Activated T-cell treated with anti-CD3 and anti-CD28 coated beads, Interleukin-2, amount 50 U/mL, for 1 hour (primary cell): ENCODE measurements at places on chromosomes 6 and 20.
A peak's percentile ranks its signal among the peaks of the same experiment; 100 is the strongest.

GRCh38 chr20:58941471-58941870, 39.6 kb upstream of the NELFCD start:
- DNase-seq, result no peak

DNA sequence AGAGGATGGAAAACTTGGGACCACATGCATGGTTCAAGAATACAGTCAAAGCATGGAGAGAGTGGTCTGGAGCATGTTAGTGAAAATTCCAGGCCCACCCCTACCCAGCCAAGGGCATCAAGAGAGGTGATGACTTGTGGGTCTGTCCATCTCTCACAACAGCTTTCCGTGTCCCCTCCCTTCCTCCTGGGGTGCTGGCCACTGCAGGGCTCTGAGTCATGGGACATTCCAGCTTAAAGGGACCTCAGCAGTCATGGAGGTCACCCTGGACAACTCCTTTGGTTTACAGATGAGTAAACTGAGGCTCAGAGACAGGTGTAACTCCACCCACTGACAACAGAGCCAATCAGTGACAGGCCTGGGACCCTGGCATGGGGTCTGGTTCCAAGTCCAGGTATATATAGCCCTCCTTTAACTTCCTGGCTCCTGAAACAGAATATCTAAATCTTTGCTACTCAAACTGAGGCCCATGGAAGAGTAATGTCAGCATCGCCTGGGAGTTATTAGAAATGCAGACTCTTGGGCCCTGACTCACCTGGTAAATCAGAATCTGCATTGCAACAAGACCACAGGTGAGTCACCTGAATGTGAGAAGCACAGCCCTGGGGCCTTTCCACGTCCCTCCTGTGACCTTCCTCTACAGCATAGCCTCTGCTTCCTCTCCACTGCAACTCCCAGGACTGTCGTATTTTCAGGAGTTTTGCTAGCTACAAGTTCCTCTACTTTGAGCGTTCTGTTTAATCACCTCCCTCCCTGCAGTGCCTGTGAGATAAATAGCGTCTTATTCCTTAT, 170.2 kb downstream of the ZDHHC14 start:
- no peak for DNase-seq

DNA sequence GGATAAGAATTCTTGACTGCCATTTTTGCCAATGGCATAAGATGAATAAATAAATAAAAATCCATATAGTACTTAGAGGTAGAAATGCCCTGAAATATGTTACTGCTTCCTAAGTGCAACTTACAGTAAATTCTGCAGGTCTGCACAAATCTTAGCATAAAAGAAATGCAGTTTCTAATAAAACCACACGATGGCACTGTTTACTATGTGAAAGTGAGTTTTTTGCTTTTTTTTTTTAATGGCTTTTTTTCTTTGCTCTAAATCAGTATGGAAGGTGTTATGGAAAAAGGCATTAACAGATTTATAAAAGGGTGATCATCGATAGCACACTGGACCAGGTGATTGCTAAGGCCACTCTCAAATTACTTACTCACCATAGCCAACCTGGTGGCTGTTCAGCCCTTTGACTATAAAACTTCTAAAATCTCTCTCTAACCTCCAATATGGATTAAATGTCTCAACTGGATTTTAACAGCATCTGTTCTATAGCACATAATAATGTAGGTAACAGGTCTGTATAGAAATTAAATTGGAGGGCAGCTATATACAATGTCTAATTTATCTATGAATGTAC, 45.8 kb downstream of the AHI1 start:
- DNase-seq, result no peak

DNA sequence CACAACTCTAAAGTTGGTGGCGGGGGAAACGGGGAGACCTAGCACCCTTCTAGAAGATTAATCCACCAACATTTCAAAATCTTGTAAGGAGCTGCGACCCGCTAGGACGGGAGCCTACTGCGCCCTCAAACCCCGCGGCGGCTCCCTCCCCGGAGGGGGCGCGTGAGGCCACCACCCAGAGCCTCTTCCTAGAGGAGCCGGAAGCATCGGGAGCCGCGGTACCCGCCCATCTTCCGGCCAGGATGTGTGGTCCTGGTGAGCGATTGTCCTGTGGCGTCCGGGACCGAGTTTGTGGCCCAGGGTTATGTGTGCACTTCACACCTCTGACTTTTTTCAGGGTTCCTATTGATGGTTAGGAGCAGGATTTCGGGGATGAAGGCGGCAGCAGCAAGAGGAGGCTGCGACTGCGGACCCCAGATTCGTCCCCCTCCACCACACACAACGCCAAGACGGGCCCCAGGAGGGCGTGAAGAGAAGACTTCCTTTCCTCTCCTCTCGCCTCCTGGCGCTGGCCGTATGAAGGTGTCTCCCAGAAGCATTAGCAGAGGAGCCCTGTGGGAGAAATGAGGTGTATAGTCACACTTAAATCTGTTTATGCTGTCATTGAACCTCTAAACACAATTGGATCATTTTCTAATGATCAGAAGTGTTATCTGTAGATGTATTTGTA, 10.7 kb downstream of the ZNF165 start:
- no peak for DNase-seq

DNA sequence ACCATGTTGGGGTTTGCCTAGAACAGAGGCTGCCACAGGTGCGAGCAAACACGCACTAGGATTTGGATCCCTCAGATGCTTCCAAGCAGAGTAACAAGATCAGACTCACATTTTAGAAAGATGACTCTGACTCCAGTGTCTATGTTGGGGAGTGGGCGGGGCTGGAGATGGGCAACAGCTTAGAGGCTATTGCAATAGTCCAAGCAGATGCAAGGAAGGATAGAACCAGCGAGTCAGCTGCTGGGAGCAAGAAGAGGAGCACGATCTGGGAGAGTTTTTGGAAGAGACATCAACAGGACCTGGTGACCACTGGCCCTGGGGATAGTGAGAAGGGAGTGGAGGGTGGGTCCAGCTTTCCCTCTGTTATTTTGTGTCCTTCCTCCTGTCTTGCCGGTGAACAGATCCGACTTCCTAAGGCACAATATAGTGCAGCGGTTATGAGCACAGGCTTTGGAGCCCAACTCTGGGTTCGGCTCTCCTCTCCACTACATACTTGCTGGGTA, 52.7 kb downstream of the FGD2 start:
- no peak for DNase-seq

DNA sequence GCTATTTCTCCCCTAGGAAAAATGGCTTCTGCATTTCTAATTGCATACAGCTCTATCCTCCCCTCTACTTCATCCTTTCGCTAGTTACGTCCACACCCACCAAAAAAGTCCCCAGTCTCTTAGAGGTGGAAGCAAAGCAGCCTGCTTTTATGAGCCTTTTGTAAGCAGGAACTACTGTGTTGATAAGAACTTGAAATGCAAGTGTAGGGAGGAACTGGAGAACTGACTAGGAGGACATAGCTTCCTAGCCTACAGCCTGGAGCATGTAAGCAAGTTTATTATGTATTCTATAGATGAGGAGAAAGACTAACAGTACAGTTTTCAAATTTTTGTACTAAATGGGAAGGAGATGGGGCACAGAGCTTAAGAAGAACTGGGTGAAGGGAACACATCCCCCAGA, 10.3 kb downstream of the ARHGAP18 start:
- no peak for DNase-seq

DNA sequence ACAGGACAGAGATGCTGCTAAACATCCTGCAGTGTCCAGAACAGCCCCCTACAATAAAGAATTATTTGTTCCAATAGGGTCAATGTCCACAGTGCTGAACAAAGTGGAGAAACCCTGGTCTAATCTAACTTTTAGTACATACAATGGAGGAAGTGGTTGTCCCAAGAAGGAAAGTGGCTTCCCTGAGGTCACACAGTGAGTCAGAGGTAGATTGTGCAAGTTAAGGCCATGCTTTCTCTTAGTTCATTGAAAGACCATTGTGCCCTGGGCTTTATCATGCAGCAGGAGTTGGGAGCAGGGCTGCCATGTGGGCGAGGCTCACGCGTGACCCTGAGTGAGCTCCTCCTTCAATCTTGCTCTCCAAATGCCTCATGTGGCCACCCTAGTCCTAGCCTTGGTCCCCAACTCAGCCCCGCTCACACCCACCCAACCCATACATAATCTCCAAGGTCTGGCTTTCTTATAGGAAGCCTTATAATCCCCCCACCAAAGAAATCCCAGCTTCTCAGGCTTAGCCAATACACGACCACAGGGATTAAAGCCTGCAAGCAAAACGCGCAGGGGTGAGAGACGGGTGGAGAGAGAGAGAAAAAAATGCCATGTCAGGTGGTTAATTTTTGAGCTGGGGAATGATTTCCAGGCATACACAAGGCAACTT, 19.9 kb downstream of the SLC13A3 start:
- no peak for DNase-seq

- no peak for DNase-seq
These were observed 133.4 kb downstream of the BANF2 start for GRCh38 chr20:17833036-17833674.

GRCh38 chr6:112821476-112821875, 474.3 kb downstream of the RFPL4B start:
- DNase-seq, result no peak

- DNase-seq, result peak; percentile 54
These were observed 49.6 kb downstream of the ATXN1 start for GRCh38 chr6:16711546-16712254.

- no peak for DNase-seq
These were observed 501.2 kb downstream of the MMUT start for GRCh38 chr6:48961781-48962415.

DNA sequence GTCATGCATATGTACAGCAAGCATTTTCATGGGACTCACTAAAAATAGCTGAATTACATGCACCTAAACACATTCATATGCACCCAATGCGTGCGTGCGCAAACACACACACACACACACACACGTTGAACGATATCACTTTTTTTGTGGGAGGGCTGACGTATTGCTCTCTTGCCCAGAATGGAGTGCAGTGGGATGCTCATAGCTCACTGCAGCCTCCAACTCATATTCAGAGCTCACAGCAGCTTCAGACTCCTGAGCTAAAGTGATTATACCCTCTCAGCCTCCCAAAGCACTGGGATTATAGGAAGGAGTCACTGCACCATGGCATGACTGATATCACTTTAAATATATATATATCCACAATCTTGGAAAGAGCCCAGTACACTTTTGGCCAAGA, 620.4 kb upstream of the MANEA start:
- no peak for DNase-seq

DNA sequence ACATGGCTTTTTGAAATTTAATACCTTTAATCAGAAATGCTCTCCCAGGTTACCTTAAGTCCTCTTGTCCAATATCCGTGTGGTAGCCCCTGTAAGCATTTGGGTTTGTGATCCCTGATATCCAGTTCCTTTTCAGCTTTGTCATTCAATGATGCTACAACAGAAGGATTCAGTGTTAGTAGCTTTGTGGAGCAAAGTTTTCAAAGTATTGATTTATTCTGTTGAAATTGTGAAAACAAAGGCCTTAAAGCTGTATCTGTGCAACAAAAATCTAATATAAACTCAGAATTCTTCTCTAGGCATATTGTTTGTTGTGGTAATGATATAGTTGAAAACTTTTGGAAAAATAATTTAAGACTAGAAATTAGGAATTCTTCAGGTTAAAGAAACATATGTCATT, 91.9 kb downstream of the ADGRB3 start:
- DNase-seq, result no peak

GRCh38 chr20:32990426-32990825, 13.8 kb downstream of the SUN5 start:
- no peak for DNase-seq

GRCh38 chr6:128158496-128158895, 257.6 kb upstream of the THEMIS start:
- no peak for DNase-seq

DNA sequence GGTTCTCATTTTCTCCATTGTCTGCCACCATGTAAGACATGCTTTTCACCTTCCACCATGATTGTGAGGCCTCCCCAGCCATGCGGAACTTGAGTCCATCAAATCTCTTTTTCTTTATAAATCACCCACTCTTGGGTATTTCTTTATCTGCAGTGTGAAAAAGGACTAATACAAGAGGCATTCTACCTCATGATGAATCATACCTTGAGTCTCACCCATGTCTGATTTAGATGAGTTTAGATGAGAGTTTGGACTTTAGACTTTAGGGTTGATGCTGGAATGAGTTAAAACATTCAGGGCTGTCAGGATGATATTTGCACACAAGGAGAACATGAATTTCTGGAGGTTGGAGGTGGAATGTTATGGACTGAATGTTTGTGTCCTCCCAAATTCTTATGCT, 545.6 kb downstream of the C6orf118 start:
- no peak for DNase-seq

DNA sequence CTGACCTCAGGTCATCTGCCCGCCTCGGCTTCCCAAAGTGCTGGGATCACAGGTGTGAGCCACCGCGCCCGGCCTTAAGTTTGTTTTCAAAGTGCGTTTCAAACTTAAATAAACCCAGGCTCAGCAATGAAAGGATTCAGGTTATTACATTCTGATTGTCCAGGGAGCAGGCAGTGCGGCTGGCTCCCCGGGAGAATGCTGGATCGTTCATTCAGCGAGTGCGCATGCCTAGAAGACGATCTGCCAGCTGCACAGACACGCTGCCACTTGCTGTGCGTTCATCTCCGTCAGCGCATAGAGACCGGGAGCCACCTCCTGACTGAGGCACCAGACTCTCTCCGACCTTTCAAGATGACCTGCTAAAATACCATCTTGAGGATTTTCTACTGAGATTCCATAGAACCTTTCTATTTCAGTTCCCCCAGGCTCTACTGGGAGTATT, 163.9 kb upstream of the ZNF217 start:
- no peak for DNase-seq

GRCh38 chr6:70841112-70841511, 115.7 kb downstream of the B3GAT2 start:
- DNase-seq, result no peak

GRCh38 chr20:62361799-62362589, 5.1 kb downstream of the LAMA5 start:
- DNase-seq, result no peak

DNA sequence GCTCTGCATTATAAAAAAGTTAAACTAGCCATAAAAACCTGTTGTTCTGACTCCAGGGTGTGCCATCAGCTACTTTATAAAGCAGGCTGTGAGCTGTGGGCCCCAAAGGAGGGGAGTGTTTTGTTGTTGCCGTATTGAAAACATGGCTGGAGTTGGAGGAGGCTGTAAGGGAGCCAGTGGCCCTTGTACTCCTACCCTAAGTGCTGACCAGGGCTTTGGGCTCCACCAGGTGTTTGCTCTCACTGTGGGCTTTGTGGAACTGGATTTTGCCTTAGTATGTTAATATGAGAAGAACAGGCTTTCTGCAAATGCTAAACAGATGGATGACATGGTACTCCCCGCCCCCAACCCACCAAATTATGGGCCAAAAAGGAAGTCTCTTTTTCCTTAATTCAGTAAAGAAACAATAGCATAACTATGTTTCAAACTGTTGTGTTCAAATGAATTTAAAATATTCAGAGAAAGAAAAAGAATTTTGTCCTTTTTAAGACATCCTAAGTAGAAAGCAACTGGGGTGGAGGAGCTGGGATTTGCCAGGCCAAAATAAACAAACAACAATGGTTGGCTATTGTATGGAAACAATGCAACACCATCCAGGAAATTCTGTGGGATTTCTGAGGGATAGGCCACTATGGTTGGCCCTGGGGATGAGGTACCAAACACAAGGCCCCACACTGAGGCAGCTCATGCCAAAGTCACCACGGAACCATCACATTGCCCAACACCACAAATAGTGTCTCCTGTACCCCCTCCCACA, 63.3 kb downstream of the PLCG1 start:
- DNase-seq, result no peak
